ENCODE measurements at places on chromosomes 7 and 10.

DNA sequence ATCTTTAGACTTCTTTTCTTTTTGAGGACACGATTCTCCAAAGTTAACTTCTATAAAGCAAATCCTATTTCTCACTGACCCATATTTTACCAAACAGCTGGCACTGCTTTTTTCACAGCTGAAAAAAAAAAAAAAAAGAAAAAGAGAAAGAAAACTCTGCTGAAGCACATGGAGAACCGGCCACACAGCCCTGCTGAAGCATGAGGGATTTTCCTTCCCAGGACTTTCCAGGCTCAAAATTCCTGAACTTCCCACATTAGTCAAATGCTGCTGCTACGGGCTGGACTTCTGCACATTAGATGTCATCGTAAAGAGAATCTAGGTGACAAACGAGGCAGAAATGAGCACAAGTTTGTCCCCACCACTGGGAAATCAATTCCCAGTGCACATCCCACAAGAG, 25.2 kb downstream of the HIPK2 start:
- no peak for DNase-seq

GRCh38 chr10:103466734-103467133, 8.0 kb upstream of the CALHM1 start:
- no peak for DNase-seq

DNA sequence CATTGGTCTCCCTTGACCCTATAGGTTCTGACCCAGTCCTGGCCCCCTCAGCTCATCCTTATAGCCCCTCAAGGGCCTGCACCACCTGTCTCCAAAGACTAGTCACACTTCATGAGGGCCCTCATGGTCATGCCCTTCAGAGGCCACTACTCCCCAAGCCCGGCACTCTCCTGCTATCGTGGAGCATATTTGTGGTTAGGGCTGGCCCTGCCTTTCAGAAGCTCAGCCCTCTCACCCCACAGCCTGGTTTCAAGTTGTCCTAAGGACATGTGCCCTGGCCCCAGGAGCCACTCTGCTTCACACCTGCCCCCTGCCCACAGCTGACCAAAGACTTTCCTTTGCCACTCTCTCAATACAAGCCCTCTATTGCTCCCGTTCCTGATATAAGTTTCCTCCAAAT, 60.3 kb upstream of the LBX1 start:
- no peak for DNase-seq

DNA sequence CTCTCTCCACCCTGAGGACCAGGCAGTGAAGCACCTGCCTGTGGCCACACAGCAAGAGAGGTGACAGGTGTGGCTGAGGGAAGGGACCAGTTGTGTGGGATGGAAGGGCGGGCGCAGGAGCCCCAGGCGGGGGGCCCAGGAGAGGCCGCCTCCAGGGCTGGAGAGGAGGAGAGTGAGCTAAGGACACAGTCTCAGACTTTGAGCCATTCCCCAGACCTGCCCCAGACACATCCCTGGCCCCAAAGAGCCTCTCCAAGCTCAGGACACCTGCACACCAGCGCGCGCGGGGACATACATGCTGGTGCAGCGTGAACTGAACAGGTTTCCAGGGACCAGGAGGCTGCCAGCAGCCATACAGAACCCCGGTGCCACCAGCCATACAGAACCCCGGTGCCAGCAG, 237.3 kb downstream of the MAD1L1 start:
- no peak for DNase-seq

GRCh38 chr10:8063128-8063908, 8.8 kb downstream of the GATA3 start:
- no peak for DNase-seq

- DNase-seq = peak; percentile 64
Measured at GRCh38 chr10:19579761-19580545, 236.3 kb upstream of the PLXDC2 start.
